AG08396 (cell line): ENCODE measurements at places on chromosomes 7 and 10.
A peak's percentile ranks its signal among the peaks of the same experiment; 100 is the strongest.

- no peak for DNase-seq
These were observed 384.5 kb downstream of the KCNMA1 start for GRCh38 chr10:77253147-77253545.

GRCh38 chr10:81135851-81136250 lies 598.1 kb downstream of the SH2D4B start:
- DNase-seq: no peak

GRCh38 chr10:107717046-107717445 lies 552.5 kb upstream of the SORCS1 start:
- DNase-seq: no peak

DNA sequence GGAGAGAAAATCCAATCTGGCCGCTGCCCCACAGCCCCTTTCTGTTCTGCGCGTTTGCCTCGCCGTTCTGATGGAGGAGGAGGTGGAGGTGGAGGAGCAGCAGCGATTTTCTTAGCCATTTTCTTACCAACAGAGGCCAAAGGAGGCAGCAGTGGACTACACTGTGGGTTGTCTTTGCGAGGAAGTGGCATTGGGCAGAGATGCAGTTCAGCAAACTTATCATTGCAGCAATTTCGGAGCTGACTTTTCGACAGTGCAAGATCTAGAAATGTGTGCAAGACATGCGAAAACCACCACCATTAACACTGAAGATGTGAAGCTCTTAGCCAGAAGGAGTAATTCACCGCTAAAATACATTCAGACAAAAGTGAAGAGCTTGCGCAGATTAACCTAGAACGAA lies 1.9 kb upstream of the ARL4A start:
- peak; percentile 18 for DNase-seq

- DNase-seq: peak; percentile 15
These were observed 427.6 kb downstream of the PHTF2 start for GRCh38 chr7:78226059-78226719.

DNA sequence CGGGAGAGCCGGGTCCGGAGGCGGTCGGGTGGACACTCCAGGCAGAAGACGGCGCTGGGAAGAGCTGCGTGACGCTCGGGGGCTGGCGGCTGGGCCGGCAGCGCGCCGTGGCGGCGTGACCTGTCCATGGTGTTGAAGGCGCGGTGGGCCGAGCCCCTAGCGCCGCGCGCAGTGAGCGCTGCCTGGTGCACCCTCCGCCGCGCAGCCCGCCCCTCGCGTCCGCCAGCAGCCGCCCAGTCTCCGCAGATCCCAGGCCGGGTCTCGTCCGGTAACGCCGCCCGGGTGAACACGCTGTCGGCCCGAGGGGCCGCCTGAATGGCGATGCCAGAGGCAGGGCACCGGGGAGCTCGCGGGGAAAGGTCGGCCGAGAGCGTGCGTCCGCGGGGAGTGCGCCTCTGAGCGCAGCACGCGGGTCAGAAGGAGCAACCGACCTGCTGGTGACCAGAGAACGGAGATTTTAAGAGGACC lies 657 bp upstream of the TMEM178B start:
- DNase-seq: peak; percentile 81

DNA sequence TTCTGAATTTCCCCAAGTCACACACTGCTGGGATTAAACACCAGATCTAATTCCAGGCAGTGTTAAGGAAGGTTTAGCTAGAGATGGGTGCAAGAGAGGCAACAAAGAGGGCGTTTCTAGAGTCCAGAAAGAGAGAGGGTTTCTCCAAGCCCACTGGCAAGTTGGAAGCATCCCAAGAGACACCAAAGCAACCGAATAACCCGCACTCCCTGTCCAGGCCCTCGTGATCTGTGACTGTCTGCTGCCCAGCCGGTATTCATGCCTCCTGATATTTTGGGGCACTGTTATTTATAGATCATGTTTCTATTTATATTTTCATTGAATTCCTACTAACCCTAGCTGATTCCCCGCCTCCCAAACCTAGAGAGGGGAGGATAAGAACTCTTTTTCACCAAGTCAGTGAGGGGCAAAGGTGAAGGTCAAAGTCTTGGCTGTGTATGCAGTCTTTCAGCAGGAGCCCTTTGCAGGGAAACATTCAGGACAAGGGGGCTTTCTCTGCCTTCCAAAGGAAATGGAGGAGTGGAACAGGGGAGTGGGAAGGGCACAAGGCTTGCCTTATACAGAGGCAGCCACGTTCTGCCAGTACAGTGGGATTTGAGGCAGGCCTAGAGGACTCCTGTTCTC lies 103.6 kb downstream of the SH3PXD2A start:
- DNase-seq: no peak

DNA sequence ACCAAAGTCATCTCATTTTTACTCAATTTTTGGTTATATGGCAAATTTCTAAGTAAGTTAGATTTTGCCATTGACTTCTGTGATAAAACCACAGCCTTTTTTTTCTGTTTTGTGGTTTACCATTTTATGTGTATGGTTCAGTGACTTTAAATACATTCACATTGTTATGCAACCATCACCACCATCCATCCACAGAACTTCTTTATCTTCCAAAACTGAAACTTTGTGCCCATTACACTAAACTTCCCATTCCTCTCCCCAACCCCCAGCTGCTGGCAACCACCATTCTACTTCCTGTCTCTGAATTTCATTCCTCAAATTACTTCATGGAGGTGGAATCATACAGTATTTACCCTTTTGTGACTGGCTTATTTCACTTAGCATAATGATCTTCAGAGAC lies 280.4 kb upstream of the TCERG1L start:
- DNase-seq: no peak

DNA sequence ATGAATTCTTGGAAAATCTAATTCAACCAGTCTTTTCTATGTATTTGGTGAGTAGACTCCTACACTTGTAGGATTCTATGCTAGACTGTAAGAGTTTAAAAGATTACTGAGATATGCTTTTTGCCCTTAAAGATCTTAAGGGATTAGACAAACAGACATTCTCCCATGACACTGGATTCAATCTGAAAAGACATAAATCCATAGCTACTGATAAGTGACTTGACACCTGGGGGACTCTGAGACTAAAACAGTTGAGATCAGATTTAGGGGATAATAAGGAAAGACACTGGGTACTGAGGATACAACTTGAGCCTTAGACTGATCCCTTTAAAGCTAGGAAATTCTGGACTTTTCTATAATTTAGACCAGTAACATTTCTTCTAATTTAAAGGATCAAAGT lies 1233.4 kb downstream of the XPNPEP1 start:
- no peak for DNase-seq

GRCh38 chr7:37354656-37355131 lies 94.0 kb downstream of the ELMO1 start:
- no peak for DNase-seq

- DNase-seq: peak; percentile 66
These were observed 22.9 kb upstream of the CAMK2B start for GRCh38 chr7:44348300-44348699.

- DNase-seq: no peak
These were observed 93.8 kb downstream of the MAPK8 start for GRCh38 chr10:48400129-48400849.

GRCh38 chr10:129309565-129309964 lies 157.5 kb upstream of the MGMT start:
- DNase-seq: no peak

- no peak for DNase-seq
These were observed 22.3 kb downstream of the AMZ1 start for GRCh38 chr7:2710286-2710655.

GRCh38 chr10:7491949-7492659 lies 81.3 kb upstream of the SFMBT2 start:
- no peak for DNase-seq

DNA sequence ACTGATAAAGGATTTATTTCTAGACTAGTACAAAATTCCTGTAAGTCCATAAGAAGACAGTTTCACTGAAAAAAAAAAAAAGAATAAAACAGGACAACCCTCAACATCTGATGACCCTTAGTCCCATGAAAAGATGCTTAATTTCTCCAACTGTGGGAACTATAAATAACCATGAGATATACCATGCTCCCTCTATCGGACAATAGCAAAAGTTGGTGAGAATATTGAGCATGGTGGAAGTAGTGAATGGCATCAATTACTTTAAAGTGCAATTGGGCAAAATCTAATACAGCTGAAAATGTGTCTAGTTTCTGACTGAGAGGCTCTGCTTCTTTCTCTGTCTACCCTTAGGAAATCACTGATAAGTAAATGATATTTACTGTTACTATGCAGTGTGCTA lies 348.8 kb downstream of the SUGCT start:
- DNase-seq: no peak

DNA sequence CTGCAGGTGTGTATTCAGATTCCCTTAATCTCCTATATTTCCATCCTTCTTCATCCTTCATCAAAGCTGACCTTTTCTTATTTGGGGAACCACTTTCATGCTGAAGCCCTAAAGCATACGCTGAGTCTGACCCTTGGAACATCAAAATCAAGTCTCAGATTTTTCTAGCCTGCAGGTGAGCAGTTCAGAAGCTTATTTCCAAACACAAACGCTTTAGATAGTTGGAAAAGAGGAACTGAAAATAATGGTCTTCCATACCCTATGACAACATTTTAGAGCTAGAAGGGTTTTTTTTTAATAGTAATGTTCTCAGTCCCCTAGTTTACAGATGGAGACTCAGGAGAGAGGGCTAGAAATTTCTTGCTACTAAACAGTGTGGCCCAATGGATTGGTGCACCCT lies 1.6 kb upstream of the AGK start:
- DNase-seq: no peak

DNA sequence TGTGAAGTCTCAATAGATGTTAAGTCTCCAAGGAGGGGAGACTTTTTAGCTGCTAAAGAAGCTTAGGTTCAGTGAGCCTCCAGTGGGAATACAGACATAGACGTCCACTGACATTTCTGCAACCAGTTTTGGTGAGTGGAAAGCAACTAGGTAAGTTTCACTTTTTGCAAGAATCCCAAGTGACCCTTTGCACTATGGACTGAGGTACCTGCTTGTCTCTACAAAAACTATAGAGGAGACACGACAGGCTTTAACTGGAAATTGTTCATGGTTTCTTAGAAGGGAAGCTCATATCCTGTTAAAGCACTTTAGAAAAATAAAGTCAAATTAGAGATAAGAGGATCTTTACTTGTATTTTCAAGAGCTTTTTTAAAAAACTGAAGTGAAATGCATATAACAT lies 38.6 kb downstream of the GBF1 start:
- no peak for DNase-seq
